Activated naive CD4-positive, alpha-beta T cell (primary cell): ENCODE measurements at places on chromosomes 3 and 15.

DNA sequence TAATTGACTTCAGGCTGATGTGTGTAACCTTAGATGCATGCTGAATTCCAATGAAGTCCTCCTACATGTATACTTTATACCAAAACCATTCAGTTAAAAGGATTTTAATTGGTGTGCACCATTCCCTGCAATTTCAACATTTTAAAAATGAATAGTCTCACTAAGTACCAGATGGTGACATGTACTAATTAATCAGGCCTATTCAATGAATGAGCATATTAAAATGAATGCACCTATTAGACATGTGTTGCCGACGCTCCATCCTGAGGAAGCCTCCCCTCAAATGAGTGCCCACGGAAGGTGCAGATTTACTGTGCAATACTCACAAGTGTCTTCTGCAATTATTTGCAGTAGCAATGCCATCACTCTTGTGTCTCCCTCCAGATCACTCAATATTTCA lies 124.7 kb upstream of the TSPAN3 start:
- DNase-seq = no peak

DNA sequence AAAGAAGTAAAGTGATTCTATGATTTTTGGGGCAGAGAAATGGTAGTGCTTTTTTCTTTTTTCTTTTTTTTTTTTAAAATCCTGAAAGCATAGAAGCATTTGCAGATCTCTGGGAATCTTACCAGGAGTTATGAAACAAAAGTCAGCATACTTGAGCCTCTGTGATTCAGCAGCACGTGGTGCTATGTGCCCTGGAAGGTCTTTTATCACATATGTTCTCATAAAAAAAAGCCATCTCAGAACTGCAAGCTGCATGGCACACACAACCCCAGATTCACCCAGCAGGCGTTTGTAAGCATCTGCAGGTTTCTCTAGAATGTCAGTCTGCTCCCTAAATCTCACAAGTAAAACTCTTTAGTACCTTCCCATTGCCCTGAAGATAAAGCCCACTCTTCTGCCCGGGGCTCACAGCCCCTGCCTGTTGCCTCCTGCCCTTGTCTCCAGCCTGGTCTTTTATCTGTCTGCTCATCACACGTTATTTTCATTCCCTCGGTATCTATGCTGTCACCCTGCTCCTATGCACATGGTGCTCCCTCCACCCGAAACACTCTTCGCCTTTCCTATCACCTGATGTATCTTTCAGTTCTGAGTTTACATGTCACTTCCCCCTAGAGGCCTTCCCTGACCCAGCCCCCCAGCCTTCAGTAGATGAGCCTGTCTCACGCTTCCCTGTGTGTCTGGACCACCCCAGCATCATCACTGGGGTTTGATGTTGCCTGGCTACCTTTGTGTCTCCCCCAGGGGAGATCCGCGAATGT lies 72.4 kb downstream of the CHDH start:
- no peak for DNase-seq

DNA sequence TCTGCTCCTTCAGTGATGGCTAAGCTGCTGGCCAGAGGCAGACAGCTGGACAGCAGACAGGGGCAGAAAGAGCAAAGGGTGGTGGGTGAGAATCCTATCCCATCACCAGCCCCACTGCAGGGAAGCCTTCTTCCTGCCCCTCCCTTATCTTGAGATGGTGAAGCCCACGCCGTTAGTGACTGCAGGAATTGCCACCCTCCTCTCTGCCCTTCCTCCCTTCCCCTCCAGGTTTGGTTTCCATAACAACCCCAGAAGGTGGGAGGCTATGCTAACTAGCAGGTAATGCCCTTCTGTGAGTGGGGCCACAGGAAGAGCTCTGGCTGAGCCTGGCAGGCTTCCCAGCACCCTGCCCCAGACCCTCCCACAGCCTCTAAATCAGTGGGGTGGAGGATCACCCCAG lies 32.8 kb downstream of the SCN5A start:
- DNase-seq = no peak

- DNase-seq = no peak
These were observed 47.8 kb downstream of the ACAA1 start for GRCh38 chr3:38089163-38089562.

DNA sequence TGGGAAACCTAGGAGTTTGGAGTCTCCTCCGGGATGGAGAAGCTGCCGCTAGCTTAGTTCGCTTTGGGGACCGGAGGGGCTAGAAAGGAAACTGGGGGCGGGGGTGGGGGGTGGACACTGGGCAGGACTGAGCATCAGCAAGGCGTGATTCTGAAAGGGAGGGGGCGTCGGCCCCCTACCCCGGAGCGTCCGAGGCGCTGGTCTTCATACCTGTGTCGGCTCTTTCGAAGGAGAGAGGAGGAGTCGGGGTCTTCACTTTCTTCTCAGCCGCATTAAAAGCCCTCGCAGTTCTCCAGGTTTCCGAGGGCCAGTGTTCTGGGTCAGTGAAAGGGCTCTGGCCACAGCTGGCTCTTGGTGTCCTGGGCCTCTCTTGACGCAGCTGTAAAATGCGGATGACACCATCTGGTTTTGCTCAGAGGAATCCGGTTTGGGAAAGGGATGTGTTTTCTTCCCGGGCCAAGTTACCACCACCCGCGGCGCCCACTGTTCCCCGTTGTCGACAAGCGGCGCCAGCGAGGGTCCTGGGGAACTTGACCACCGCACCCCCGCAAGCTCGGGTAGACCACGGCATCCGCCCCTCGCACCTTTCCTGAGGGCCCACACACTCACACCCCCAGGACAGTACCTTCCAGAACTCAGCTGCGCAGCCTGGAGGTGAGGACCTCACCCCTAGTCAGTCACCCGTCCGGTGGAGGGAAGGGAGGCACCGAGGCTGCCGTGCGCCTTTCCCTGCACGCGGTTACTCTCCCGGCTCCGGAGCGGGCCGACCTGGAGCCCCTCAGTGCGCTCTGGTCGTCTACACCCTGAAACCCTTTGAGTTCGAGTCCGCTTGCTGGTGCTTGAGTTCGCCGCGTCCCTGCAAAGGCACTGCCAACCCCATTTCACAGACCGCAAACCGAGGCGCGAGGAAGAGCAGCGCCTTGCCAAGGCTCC lies 660 bp downstream of the CCK start:
- DNase-seq = no peak

- peak; percentile 19 for DNase-seq
These were observed 2.8 kb downstream of the FURIN start for GRCh38 chr15:90871139-90871715.
